CD4-positive, alpha-beta T cell treated with Interleukin-21 for 1 hour (primary cell): ENCODE measurements at places on chromosomes 12 and 14.

DNA sequence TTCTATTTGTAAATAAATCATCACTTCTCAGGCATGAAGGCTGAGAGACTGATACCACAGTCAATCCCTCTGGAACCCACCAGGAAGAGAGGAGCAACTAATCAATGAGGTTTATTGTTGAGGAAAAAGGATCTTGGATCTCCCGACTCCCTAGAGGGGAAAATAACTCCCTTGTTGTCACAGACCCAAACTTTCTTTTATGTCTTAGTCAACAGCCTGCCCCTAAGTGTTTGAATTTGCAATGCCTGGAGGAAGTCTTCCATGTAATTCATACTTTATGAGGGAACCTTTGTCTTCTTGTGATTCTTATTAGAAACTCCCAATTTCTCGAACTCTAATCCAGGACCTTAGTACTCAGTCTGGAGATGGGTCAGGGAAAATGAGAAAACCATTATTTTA lies 805.8 kb downstream of the DIO2 start:
- no peak for DNase-seq

DNA sequence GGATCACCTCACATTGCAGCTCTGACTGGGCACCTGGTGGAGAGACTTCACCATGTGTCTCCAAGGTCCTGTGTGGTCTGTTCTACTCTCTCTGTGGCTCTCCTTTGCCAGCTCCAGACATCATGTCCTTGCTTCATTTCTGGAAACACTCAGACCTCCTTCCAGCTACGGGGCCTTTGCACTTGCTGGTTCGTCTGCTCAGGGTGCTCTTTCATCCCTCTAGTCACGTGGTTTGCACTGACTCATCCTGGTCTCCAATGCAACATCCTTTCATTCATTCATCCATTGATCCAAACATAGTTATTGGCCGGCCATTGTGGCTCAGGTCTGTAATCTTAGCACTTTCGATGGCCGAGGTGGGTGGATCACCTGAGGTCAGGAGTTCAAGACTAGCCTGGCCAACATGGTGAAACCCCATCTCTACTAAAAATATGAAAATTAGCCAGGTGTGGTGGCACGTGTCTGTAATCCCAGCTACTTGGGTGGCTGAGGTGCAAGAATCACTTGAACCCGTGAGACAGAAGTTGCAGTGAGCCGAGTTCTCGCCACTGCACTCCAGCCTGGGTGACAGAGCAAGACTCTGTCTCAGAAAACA lies 23.9 kb upstream of the CCDC63 start:
- DNase-seq, result no peak

DNA sequence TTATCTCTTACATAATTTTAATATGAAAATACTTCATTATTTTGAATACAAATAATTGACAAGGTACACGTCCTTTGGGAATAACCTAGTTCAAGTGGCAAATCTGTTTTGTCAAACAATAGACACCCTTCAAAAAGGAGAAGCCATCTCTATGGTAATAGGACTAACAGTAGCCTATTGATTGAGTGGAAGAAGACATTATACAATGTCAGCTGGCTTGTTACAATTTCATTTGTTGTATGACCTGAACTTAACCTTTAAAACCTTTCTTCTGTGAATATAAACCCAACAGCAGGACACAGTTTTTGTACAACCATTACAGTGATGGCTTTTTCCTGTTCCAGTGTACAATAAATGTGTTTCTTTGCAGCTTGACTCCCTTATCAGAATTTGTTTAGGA lies 8.1 kb downstream of the TMEM260 start:
- DNase-seq, result no peak

DNA sequence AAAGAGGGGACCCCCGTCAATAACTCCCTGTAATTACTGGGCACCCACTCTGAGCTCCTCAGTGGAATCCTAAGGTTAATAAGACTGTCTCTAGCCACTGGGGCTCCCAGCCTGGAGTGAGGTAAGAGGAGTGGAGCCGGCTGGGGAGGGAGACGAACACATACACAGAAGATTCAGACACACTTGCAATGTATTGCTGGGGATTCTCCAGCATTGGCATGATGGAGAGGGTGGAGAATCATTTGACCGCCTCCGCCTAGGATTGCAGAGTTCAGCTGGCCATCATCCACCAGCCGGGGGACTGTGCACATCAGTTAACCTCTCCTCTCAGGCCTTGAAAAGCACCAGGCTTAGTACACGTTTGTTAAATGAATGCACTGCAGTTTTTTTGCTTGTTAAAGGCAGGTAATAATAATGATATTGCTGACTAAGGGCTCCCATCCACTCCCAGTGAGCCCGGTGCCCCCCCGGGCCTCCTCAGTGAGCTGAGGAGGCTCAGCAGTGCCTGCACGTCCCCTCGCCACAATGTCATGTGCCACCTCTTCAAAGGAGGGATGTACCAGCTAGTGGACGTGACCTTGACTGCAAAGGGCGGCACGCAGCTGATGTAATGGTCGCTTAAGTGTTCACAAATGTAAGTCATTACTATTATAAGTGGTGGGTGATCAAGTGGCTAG lies 20.3 kb upstream of the FAIM2 start:
- DNase-seq, result no peak

DNA sequence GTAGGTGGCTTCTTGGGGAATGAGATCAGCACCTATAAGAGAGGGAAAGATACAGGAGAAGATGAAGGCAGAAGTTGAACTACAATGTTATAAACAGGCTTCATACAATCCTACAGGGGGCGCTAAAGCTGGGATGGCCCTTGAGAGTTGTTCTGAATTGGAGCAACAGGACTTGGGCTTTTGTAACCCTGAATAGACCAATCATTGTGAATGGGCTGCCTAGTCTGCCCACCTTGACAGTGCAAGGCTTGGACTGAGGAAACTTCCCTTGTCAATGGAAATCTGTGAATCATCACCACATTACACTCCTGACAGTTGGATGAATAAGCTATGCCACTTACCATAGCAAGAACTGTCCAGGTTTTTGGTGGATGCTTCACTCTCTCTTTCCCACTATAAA lies 306.1 kb downstream of the KCNC2 start:
- no peak for DNase-seq

GRCh38 chr12:44088647-44089046 lies 252.8 kb downstream of the TMEM117 start:
- no peak for DNase-seq
